Peyer's patch (tissue), 4 donors: ENCODE measurements at places on chromosomes 2 and 18. TPM values are rescaled to one million over a fixed set of nuclear protein-coding genes. Genes with fewer than 3 reads are reported as not detected.

FAM110C gene
- total RNA-seq, result 28.9 TPM

TNFRSF11A gene
- 64.6 TPM for total RNA-seq

L3MBTL4 gene
- 13.4 TPM for total RNA-seq

STEAP3 gene
- total RNA-seq, result 23.9 TPM

ARHGAP28 gene
- total RNA-seq, result 35.5 TPM
